Fibroblast of skin of scalp (primary cell): ENCODE measurements at places on chromosomes 11 and 22.

DNA sequence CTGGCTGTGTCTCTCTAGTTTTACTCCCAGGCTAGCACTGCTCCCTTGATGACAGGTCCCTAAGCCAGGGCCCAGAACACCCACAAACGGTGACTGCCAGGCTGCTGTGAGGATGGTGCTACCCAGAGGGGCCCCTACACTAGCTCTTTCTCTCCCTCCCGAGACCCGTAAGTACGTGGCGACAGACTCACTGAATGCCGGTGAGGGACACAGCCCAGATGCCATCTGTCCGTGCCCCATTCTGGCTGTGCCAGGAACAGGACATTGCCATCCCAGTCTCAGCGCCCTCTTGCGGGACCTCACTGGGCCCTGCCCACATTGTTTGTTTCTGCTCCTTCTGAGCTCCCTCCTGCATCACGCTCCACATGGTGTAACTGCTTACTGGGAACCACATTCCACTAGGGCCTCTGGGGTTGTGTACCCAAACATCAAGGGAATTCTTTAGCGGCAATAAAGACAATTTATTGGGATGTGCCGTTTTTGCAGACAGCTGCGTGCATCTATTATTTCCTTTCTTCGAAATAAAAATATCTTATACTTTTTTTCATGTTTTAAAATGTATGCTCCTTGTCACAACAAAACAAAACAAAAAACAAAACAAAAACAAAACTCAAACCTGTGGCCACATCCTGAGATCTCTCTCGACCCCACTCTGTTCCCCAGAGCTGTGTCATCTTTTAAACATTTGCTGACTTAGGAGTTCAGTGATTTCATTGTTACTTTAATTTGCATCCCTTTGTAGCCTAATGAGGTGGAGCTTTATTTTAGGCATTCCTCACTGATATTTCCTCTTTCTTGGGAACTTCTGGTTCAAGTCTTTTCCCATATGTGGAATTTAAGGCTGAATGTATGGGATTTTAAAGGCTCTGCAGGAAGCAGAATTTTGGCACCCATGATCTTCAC lies 4.4 kb upstream of the TPCN2 start:
- peak; percentile 84 for DNase-seq

GRCh38 chr11:124804884-124805283 lies 4.7 kb upstream of the MSANTD2 start:
- no peak for DNase-seq

DNA sequence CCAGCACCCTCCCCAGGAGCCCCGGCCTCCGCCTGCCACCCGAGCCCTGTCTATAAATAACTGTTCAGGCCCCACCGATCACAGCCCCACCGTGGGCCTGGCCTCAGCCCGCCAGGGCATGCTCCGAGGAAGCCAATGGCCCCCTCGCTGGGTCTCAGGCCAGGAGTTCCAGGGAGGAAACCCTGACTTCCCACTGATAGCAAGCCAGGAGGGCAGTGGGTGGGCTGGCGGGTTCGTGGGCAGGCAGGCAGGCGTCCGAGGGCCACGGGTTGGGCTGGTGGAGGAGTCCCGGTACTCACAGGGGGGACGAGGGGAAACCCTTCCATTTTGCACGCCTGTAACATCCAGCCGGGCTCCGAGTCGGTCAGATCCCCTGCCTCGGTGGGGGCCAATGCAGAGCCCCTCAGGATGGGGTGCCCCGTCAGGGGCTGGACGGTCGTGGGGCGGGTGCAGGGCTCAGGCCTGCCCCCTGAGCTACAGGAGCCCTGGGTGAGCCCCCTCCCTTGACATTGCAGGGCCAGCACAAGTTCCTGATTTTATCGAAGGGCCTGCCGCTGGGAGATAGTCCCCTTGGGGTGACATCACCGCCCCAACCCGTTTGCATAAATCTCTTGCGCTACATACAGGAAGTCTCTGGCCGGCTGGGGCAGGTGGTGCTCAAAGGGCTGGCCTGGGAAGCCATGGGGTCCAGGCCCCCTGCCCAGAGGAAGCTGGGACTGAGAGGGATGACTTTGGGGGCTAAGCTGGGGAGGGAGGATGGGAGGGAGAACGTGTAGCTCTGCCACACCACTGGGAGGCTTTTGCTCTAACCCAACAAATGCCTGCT lies at the start of gene SPI1:
SPI1 (minus strand) TSS at position 538 of the 826 bp plus-strand sequence; CDS start at position 344, 194 bp downstream.
- no peak for DNase-seq

GRCh38 chr11:46413760-46414465 lies 22.3 kb upstream of the CHRM4 start:
- no peak for DNase-seq

GRCh38 chr11:62431171-62431901 lies 12.5 kb downstream of the SCGB1A1 start:
- DNase-seq, result peak; percentile 85

- DNase-seq, result no peak
Measured at GRCh38 chr11:6156628-6157359, 13.3 kb downstream of the OR52B2 start.

- DNase-seq, result no peak
Measured at GRCh38 chr22:29093030-29093429, 20.2 kb downstream of the KREMEN1 start.

DNA sequence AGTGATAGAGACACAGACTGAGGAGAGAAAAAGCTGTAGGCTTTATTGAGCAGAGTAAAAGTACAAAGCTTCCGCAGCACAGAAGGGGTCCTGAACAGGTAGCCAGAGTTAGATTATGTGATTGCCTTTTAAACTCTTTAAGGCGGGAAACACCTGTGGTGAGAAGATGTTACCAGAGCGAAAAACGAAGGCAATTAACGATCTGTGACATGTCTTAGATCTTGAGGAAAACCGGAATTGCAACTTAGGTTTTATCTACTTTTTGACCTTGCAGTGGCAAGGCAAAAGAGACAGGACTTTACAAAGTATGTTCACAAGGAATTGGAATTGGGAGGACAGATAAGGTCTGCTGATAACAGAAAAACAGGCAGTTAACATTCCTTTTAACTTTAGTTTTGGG lies 493.6 kb upstream of the FAT3 start:
- DNase-seq, result no peak

DNA sequence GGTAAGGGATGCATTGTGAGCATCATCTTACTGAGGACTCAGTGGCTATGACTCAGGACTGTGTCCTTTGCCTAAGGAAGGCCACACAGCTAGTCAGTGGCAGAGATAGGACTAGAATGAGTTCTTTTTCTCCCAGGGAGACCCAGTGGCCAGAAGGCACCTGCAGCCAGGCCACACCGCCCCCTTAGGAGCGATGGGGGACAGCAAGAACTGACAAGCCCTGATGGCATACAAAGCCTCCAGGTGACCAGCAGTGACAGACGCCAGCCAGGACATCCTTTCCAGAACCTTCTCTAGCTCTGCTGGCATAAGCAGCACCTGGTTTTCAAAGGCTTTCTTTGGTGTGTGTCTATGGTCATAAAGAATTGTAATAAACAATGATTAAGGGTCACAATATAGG lies 240.1 kb downstream of the ST3GAL4 start:
- no peak for DNase-seq

DNA sequence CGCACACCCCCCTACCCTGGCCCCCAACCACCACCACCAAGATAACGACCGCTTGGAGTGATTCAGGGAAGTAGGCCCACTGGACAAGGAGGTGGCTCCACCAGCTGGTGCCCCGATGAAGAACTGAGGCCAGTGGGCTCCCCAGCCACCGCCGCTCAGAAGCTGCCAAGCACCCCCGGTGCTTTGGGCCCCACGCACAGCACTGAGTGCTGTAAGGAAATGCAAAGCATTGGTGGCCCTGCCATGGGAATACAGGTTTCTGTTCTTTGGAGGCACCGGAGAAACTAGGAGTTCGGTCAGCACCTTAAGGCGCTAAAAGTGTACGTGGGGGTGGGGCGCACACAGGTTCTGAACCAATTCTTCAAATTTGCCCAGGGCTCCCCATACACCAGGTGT lies 664 bp upstream of the PRSS23 start:
- DNase-seq, result peak; percentile 55

GRCh38 chr11:94000659-94001058 lies 20.5 kb upstream of the HEPHL1 start:
- DNase-seq, result no peak

- DNase-seq, result no peak
Measured at GRCh38 chr22:23925020-23925606, 30.9 kb downstream of the MIF start.

GRCh38 chr22:43050995-43051394 lies 36.0 kb upstream of the PACSIN2 start:
- DNase-seq, result no peak

GRCh38 chr11:35163702-35164496 lies 24.9 kb downstream of the CD44 start:
- no peak for DNase-seq

- DNase-seq, result no peak
Measured at GRCh38 chr11:134052988-134053945, 15.6 kb upstream of the JAM3 start.

GRCh38 chr11:1765871-1766718 lies 2.4 kb upstream of the CTSD start:
- no peak for DNase-seq

- DNase-seq, result no peak
Measured at GRCh38 chr22:49181431-49181830, 646.2 kb downstream of the BRD1 start.

- DNase-seq, result no peak
Measured at GRCh38 chr22:28097627-28098026, 178.6 kb upstream of the PITPNB start.

- peak; percentile 83 for DNase-seq
Measured at GRCh38 chr11:76752321-76753143, 30.6 kb upstream of the TSKU start.

DNA sequence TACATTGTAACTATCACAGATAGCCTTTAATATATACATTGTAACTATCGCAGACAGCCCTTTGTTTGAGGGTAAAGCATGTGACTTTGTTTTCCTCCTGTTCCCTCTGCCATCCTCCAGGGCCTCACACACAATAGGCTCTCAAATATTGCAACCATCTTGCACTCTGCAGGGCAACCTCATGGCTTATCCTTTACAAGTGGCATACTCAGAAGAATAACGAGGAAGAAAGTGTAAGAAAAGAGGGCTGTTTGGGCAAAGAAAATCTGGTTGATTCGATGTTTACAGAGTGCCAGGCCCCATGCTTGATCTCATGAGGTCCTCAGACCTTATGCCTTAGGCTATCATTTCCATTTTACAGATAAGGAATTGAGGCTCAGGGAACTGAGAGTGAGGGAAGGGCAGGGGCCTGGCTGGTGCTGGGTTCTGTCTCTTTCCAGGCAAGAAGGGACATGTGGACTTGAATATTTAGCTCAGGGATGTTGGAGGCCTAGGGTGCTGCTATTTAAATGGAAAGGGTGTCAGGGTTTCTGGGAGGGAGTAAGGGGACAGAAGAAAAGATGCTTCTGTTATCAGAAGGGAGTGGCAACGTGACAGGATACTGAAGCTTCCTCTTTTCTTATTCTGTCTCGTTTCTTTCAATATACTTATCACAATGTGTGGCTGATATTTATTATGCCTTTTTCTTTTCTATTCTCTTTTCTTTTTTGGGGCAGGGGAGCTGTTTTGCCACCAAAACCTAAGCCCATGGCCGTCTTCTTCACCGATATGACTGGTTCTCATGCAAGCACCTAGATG lies 1.1 kb upstream of the SAMM50 start:
- DNase-seq, result no peak

- DNase-seq, result no peak
Measured at GRCh38 chr11:119148720-119149017, 183 bp upstream of the ABCG4 start.

DNA sequence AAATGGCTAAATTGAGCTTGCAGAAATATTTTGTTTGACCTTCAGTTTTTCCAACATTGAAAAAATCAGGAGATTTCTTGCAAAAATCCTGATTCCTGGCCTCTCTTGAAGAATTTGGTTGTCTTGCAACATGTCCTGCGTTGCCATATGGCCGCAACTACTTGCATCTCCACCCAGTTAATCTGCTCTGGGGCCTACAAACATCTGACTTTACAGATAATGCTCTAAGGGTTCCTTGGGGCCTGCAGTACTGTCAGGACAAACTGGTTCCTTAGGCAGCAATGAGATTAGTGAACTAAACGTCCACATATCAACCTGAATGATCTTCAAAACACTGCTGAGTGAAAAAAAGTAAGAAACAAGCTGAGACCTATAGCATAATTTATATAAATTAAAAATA lies 36.6 kb upstream of the FEZ1 start:
- DNase-seq, result no peak

- no peak for DNase-seq
Measured at GRCh38 chr22:18101536-18101935, 9.1 kb upstream of the TUBA8 start.

DNA sequence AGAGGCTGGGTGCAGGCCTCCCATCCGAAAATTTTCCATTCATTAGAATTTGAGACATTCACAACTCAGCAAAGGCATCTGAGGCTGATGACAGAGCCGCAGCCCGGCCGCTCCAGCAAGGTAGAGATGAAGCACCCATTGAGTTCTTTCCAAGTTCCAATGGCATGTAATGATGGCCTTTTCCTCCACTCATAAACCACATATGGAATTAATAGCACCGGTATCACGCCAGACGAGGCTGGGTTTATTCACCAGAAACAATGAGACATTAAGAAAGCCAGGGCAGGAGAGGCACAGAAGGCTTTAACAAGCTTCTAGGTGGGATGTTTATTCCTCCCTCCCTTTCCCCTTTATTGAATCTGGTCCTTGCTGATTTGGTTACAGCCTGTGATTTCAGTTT lies 534.4 kb downstream of the MN1 start:
- DNase-seq, result peak; percentile 82

DNA sequence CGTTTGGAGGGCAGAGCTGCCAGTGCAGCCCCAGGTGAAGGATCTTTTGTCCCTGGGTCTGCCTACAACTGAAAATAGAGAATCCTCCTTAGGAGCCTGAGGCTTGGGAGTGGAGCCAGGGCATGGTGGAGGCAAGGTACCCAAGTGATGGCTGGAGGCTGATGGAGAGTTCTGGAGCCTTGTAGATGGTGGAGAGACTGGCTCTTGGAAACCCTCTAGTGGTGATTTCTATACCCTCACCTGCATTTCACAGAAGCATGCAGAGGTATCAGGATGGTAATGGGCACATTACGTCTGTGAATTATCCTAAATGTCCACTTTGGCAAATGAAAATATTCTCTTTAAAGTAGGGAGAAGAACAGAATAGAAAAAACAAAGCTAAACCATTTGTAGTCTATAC lies 44.4 kb downstream of the INSC start:
- DNase-seq, result peak; percentile 35

DNA sequence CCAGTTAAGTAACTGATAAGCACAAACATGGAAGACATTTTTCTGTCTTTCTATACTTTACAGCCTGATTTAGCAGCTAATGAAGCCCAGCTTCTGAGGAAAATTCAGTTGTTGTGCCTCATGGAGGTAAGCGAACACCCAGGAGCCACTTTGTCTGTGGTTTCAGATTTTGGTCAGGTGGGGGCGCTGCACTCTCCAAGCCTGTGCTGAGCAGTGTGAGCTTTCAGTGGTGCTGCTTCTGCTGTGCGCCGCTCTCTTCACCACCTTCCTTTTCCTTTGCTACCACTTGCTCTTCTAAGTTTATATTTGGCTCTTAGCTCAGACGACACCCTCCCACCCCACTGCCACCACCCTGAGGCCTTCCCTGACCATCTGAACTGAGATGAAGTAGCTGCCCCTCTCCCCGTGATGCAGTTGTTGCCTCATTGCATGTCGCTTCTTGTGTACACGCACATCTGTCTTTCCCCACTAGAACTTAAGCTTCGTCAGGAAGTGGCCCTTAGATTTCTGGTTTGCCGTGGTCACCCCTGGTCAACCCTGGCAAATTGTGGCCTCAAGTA lies 14.0 kb downstream of the PSMD13 start:
- peak; percentile 56 for DNase-seq

- DNase-seq, result no peak
Measured at GRCh38 chr11:123202155-123203151, 7.4 kb upstream of the CLMP start.

GRCh38 chr11:40119661-40120060 lies 1339.8 kb downstream of the LRRC4C start:
- DNase-seq, result no peak
